ENCODE measurements at places on chromosomes 16 and 17.

GRCh38 chr16:71431991-71432390 lies 9.9 kb downstream of the TLE7 start:
- DNase-seq, result no peak

DNA sequence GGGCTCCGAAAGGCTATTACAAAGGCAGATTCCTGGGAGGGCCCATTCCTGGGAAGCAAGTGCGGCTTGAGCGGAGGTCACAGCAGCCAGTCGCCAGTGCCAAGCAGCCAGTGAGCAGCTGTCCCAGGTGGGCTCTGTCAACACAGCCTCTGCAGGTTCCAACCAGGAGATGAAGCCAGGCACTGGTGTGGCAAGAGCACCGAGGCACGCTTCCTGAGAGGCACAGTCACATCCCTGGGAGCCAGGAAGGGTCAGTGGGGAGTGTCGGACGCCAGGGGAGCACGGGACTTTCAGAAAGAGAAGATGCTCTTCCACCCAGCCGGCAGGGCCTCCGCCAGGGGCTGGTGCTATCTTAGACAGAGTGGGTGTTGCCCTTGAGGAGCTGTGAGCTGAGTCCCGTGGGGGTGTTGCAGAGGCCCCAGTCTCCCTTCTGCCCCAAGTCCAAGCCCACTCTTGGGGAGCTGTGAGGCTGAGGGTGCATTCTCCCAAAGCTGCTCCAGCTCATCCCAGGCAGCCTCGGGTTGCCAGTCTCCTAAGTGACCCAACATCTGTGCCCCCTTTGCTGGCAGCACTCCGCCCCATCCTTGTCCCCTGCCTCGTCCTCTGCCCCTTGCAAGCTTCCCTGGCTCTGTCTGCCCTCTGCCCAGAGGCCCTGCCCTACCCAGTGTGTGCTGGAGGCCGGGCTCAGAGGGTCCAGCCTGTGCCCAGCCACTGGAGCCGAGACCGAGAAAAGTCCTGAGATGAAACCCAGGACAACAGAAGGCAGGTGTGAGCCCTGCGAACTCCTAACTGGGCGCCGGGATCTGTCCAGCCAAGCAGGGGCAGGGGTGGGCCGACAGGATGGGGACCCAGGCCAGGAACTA lies 6.6 kb downstream of the UBALD1 start:
- no peak for DNase-seq

- no peak for DNase-seq
These were observed 19.4 kb upstream of the HS3ST3B1 start for GRCh38 chr17:14281530-14281929.

- peak; percentile 53 for DNase-seq
These were observed at the start of gene SDR42E1 for GRCh38 chr16:82011199-82011641. TSS of gene SDR42E1 (minus strand) at chr16:82011470. CDS start at chr16:82000858, 10,612 bp downstream.

- DNase-seq, result no peak
These were observed 6.9 kb downstream of the GOT2 start for GRCh38 chr16:58727028-58727781.

GRCh38 chr16:89452241-89452640 lies 38.1 kb downstream of the ANKRD11 start:
- DNase-seq, result no peak

DNA sequence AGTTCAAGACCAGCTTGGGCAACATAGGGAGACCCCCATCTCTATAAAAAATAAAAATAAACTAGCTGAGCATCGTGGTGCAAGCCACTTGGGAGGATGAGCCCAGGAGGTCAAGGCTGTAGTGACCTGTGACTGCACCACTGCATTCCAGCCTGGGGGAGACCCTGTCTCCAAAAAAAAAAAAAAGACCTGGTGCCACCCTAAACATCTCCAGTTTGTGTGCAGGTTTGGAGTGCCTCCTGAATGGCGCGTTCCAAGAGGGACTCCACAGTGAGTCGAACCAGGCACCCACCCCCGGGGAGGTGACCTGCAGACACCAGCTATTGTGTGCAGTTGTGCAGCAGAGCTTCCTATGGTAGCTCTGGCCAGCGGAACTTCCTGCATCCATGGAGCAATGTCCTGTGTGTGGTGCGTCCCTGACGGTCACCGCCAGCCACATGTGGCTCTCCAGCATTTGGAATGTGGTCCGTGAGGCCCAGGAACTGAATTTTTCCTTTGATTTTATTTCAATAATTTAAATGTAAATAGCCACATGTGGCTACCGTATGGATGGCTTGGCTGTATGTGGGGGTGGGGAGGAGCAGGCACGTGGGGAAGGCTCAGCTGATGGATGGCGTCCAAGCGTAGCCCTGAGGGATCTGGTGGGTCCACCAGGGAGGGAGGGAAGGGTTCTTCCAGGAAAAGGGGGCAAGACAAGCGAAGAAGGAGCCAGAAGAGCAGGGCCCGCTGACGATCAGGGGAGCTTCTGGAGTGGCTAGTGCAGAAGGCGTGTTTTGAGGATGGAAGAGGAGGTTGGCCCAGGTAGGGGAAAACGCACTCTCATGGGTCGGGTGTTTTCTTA lies 107.1 kb upstream of the GSE1 start:
- DNase-seq, result no peak

DNA sequence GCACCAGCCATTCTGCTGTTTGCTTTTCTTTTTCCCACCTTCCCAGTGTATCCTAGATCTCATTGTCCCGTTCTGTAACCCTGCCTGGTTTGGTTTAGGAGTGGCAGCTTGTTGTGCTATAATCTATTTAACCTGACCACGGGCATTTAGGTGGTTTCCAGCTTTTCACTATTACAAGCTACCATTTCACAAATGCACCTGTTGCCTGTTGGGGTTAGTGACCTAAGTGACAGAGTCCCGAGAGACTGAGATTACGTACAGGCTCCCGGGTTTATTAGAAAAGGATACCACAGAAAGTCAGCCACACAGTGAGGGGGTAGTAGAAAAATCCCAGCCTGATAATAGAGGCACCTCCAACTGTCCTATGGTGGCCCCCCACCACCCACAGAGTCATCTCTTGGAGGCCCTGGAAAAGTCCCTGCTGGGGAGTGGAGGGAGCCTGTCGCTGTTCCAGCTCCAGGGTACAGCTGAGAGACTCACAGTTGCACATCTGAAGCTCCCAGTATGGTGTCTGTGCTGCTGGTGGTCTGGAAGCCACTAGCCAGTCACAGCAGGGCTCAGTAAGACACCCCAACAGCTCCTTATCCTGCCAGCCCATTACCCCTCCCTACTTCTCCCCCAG lies 21.2 kb downstream of the CLEC16A start:
- DNase-seq, result no peak

- no peak for DNase-seq
These were observed 71.3 kb downstream of the SOX9 start for GRCh38 chr17:72191921-72192799.

- DNase-seq, result peak; percentile 33
These were observed 33.7 kb downstream of the DDX19A start for GRCh38 chr16:70380248-70380918.

DNA sequence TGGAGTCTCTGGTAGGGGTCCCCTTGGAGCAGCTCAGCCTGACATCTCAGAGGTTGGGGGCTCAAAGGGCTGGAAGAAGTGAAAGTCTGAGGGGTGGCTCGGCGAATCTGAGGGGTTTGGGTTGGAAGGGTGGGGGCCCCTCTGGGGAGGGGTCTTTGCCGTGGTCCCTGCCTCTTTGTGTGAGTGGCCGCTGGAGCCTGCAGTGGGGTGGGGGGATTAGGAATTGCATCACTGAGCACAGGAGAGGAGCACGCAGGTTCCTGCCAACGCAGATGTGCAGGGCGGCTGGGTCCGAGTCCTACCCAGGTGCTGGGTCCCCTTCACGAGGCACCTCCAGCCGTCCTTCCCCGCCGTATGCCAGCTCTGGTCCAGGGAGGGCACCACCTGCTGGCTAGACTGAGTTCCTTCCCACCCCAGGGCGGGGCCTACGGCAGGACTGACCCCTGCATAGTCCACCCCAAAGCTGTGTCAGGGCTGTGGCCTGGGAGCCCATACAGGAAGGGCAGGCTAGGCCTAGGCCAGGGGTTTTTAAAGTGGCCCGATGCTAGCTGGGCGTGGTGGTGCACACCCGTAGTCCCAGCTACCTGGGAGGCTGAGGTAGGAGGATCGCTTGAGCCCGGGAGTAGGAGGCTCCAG lies 9.9 kb downstream of the FMNL1 start:
- DNase-seq, result no peak

DNA sequence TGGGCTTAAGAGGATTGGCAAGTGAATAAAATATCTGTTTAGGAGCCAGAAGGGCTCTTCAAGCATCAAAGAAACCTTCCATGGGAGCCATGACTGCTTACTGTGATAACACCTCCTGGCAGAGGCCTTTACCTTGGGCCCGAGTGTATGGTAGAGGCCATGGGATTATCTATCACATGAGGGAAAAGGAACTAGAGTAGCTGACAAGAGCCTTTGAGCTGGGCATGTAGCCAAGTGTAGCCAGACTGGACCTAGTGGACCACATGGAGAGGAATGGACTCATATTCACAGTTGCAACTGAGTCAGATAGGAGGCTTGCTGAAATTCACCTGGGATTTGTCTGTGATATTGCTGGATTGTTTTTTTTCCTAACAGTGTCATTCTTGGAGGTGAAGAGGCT lies 276.0 kb upstream of the ZFHX3 start:
- DNase-seq, result no peak

DNA sequence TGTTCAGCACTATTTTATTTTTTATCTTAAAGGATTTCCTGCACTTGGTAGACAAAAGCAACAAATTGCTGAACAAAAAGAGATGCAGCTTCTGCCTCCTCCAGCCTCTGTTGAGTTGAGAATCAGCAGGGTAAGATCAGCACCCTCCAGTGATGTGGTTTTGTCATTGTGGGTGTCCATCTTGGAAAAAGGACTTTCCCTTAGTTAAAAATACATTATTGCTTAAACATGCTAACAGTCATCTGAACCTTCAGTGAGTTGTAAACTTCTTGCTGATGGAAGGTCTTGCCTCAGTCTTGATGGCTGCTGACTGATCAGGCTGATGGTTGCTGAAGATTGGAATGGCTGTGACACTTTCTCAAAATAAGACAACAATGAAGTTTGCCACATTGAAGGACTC lies 101.2 kb downstream of the PHKB start:
- DNase-seq, result no peak

DNA sequence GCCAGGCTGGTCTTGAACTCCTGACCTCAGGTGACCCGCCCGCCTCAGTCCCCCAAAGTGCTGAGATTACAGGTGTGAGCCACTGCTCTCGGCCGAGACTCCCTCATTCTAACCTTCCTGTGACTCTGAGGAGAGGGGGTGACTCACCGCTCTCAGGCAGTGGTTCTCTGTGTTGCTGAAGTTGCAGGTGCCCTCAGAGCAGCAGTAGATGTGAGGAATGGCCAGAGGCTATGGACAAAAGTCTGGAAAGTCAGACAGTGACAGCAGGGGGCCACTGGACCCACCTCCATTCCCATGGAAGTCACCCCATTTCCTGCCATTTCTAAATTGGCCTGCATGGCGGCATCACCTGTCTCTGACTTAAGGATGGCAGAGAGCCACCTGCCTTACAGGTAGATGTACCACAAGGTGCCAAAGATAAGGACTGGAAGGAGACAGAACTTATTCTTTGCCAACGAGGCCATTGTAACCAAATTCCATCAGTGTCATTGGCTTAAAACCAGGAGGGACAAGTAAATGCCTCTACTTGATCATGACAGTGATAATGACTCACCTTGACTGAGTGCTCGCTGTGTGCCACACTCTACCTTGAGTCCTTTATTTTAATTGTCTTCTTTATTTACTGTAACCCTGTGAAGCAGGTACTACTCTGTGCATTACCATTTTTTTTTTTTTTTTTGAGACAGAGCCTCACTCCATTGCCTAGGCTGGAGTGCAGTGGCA lies 15.3 kb upstream of the CNOT1 start:
- DNase-seq, result no peak

DNA sequence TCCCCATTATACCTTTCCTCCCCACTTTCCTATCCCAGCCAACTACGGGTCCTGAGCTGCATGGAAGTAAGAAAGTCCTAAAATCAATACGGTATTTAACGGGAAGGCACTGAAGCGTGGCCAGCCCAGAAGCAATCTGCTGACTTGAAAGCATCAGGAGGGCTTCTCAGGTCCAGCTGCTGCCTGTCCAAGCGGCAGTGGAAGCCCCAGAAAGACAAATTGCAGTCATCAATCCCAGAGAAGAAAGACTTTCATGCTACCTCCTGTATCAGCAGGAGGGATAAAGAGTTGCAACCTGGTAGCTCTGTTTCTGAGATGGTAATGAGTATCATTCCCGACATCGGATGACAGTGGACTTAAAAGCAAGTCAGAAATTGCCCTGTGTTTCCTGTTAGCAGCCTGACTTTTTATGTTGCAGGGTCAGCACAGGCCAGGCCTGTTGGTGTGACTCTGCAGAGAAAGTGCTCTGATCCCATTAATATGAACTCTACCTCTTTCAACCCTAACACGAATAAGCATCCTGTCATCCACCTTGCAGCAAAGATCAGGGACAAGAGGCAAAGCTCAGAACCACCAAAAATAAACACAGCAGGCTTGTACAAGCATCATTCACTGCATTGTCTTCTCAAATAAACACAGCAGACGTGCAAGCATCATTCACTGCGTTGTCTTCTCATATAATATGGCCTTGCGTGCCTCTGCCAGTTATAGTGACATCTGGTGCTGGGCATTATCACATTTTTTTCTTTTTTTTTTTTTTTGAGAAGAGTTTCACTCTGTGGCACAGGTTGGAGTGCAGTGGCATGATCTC lies 358.6 kb upstream of the CDH11 start:
- DNase-seq, result no peak

GRCh38 chr16:7303660-7304200 lies 28.9 kb upstream of the RBFOX1 start:
- no peak for DNase-seq

GRCh38 chr17:79389896-79390295 lies 221.0 kb downstream of the RBFOX3 start:
- DNase-seq, result no peak

GRCh38 chr16:85227946-85228862 lies 115.9 kb upstream of the CIBAR2 start:
- no peak for DNase-seq

GRCh38 chr16:17457513-17457912 lies 13.2 kb downstream of the XYLT1 start:
- DNase-seq, result no peak

- no peak for DNase-seq
These were observed 40.8 kb downstream of the MRTFB start for GRCh38 chr16:14111713-14112538.

GRCh38 chr17:17737961-17738894 lies 57.0 kb downstream of the RAI1 start:
- DNase-seq, result no peak

- no peak for DNase-seq
These were observed 23.4 kb upstream of the SSTR2 start for GRCh38 chr17:73141411-73141810.

DNA sequence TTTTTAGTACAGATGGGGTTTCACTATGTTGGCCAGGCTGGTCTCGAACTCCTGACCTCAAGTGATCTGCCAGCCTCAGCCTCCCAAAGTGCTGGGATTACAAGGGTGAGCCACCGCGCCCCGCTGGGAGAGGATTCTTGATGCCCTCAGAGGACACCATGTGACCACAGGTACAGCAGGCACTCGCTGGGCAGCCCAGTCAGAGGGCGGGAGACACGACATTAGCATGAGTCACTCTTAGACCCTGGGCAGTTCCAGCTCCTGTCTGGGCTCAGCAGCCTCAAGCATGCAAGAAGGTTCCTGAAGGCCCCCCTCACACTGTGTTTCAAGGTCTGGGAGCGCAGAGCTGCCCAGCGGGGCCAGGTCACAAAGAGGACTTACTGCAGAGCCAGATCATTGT lies 11.9 kb downstream of the STAC2 start:
- no peak for DNase-seq

Data from stimulated activated CD4-positive, alpha-beta T cell treated with anti-CD3 and anti-CD28 coated beads, Interleukin-15, amount 100 ng/mL, for 1 hour (primary cell).